Kasumi-1 (cell line): ENCODE measurements at places on chromosomes 6 and 20.

GRCh38 chr6:138680085-138680484 is 93.5 kb upstream of the CCDC28A start:
- no peak for DNase-seq

DNA sequence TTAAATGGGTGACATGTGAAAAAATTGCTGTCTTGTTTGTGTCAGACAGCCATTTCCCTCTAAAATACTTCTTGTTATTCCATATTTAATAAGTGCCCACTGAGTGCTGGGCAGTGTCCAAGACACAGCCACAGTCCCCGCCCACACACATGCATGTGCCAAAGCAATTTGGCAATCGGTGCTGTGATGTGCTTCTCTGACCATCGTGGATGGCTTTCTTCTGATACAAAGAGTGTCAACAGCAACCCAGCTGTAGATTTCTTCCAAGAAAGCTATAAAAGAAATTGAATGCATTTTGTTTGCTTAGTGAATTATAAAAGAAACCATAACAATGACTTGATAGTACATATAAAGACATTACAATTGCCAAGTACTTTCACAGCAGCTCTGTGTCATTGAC is 140.5 kb upstream of the ATXN1 start:
- DNase-seq: no peak

GRCh38 chr6:158232316-158233213 is 64.4 kb downstream of the GTF2H5 start:
- peak; percentile 25 for DNase-seq

DNA sequence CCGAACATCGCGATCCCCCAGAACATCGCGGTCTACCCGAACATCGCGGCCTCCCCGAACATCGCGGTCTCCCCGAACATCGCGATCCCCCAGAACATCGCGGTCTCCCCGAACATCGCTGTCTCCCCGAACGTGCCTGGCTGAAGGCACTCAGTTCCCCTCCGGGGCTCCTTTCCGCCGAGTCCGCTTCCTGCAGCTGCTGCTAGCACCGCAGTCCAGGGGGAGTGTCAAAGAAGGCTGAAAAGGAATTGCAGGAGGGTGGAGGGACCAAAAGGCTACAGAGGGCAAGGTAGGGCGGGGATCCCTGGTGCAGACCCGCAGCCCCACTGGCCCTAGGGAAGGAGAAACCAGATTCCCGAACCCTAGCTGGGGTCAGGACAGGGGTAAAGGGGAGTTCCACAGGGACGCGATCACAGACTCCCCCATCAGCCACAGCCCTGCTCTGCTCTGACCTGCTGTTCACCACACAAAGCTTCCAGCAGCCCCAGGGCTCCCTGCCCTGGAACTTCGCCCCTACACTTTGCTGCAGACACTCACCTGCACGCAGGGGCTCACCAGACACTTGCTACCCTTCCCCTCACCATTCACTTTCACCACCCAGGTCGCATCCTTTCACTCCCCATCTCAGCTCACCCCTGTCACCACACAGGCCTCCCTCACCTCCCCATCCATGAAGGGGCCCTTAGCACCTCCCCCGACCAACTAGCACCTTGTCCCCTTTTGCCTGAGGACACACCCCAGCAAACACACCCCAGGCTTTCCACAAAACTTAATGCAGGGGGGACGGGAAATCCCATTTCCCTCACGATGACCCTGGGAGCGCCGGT is 1.7 kb downstream of the ULBP1 start:
- no peak for DNase-seq

DNA sequence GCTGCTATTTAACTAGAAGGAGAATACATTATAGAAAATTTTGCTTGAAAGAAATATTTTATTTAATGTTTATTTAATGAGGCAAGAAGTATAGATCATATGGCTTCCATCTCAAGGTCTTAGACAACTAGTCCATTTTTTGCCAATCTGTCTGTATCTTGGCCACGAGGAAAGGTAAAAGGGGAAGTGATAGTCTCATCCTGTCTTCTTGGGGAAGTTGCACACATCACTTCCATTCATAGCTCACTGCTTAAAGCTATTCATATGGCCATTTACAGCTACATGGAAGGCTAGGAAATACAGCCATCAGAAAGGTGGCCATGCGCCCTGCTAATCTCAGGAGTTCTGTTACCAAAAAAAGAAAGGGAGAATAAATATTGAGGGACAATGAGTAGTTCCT is 50.8 kb downstream of the METTL24 start:
- DNase-seq: peak; percentile 44

- peak; percentile 32 for DNase-seq
These were observed 945 bp downstream of the TENT5A start for GRCh38 chr6:81751388-81752083.

- no peak for DNase-seq
These were observed 29.3 kb downstream of the RIN2 start for GRCh38 chr20:19787366-19787765.

DNA sequence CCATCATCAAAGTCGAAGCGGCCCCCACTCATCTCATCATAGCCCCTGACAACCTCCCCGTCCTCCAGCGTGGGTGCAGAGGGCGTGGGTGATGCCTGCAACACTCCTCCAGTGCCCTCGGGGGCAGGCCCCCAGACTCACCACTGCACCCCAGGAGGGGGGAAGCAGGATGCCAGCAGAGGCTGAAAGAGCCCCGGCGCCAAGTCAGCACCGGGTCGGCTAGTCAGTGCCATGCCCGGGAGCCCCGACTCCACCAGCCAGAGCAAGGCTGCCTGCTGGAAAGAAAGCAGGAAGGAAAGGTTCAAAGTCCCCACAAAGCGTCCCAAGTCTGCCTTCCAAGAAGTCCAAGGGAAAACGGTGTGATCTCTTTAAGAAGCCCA is 324 bp downstream of the JPH2 start:
- no peak for DNase-seq

DNA sequence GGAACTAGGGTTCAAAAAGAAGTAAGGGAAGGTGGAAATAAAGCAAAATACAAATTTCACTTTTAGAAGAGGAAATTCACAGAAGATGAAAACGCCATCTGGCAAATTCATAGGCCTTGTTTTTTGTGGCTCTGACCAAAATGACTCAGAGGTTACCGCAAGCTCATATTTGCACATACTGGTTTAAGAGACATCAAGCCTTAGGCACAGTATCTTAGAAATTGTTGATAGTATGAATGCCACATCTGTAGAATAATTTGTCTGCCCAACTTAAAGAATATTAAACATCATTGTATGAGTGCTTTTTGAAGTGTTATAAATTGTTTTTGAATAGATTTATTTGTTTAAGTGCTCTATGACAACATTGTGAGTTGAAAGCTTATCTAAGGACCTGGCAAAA is 10.6 kb downstream of the TAAR1 start:
- no peak for DNase-seq
